ENCODE measurements at places on chromosomes 3 and 15.

DNA sequence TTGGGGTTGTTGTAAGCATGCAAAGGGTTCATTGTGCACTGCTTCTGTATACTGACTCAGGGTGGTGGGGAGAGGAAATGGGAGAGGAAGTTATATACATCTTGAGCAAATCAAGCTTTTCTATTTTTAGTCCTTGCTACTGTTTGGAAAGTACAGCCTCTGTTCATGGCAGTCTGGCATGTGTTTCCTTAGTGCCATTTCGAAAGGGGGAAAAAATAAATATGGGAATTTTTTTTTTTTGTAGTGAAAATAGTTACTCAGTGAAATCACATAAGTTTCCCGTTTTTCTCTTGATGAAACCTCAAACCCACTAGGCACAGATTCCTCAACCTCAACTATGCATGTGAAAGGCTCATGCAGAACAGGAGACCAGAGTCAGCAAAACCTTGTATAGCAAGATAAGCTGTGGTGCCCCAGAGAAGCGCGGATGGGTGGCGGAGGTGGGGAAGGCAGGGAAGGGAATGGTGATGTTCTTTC, 353.3 kb downstream of the LPP start:
- DNase-seq = no peak

- no peak for DNase-seq
Observed at GRCh38 chr3:182116386-182116785, 404.7 kb downstream of the SOX2 start.

DNA sequence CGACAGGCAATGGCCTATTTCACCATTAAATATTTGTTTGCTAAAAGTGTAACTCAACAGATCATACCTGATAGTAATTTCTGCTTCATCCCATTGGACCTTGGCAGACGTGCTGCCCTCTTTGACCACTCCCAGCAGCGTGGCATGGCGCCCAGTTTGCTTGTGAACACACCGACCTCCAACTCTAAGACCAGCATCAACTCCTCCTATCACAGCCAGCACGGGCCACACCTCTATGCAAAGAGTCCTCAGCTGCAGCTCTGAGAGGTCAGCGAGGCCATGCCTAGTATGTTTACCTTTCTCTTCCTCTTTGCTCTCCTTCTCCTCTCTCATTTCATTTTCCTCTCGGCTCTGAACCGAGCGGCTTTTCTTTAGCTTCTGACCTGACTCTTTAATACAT, 80.6 kb downstream of the FBXL22 start:
- no peak for DNase-seq

- DNase-seq = peak; percentile 10
Observed at GRCh38 chr15:60389261-60390077, 8.3 kb downstream of the ANXA2 start.

DNA sequence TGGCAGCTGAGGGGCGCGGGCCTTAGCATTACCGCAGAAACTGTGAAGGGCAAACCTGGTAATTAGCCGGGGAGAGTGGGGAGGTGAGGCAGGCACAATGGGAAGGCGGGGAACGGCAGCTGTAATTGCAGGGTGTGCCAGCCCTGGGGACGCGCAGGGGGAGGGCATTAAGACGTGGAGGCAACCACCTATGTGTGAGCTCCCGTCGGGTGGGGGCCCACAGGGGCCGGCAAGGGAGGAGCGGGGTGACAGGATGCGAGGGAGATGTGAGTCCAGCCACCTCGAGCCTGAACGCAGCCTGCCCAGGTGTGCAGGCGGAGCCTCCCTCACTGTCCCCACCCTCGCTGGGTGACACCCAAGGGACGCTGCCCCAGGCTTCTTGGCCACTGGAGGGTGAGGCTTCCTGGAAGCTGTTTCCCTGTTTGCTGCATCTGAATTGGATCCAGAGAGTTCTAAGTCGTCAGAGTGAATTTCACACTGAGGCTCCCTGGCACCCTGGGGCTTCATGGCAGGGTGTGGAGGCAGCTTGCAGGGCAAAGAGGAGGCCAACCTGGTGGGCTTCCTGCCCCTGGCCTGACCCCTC, 130.6 kb upstream of the MEF2A start:
- DNase-seq = no peak

- no peak for DNase-seq
Observed at GRCh38 chr3:185341616-185342458, 21.1 kb upstream of the MAP3K13 start.

DNA sequence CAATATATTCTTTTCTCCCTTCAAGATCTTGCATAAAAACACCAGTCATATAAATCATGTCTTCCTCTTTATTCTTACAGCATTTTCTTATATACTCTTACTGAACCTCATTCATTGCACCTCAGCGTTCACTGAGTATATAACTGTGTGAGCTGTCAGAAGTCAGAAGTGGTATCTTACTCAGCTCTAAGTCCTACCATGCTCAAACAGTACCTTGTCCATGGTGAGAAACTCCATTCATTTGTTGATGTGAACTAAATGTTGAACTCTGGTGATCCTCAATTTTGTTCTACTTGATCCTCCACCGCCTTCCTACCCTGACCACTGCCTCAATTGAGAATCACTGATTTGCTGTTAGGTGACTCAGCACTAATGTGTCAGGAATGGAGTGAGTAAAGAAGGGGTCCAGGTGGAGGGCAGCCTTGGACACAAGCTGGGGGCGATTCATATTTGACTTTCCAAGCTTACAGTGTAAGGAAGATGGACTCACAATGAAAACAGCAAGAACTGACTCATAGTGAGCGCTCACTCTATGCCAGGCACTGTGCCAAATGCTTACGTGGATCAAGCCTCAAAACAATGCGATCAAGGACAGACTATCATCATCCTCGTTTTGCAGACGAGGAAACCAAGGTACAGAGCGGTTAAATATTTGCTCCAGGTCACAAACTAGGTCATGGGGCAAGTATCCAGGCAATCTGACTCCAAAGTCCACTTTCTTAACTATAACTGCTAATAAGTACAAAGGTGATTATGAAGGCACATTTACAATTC, 13.5 kb upstream of the ZFYVE19 start:
- DNase-seq = no peak

DNA sequence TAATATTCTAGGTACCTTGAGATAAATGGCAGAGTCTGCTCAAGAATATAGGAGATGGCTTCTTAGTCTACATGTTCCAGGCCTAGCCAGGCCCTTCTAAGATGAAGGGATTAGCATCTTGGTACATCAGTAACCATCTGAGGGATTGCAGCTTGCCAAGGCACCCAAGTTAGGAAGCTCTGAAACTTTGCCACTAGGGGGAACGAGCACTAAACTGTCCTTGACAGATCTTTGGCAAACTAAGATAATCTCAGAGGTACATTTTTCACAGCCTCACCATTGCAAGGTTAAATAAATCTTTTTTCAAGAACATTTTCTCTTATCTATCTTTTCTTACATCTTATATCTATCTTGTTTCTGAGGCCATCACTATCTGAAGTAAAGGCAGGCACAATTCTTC, 351.2 kb downstream of the RAP2B start:
- DNase-seq = no peak

DNA sequence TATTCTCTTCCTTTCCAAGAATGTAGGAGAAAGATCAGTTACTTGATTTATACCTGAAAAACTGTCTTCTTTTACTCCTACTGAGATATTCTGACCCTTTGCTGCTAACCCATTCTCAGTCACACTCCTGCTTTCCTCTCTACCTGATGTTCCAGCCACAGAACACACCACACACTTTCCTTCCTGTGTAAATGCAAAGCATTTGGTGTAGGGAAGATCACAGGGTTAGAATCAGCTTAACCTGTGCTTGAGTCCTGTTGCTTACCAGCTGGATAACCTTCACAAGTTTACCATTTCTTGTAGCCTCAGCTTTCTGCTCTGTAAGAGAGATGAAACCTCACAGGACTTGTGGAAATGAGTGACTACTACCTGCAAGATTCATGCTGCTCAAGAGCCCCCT, 489.8 kb upstream of the GOLIM4 start:
- DNase-seq = no peak

GRCh38 chr3:139671107-139671506, 6.7 kb downstream of the NMNAT3 start:
- DNase-seq = no peak

DNA sequence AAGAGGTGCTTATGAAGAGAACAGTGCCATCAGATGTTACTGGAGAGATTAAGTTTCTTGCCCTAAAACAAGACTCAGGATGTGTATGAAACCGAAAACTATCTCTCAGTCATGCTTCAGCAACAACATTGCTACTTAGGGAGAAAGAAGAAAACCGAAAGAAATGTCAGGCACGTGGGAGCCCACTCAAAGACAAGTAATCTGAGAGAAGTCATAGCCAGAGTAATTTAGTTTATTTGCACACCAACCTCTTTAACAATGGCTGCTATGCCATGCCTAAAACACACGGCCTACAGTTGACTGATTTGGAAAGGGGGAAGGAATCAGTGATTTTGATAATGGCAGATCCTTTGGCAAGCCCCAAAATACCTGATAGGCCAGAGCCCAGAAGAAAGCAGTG, 162.9 kb downstream of the TIGIT start:
- no peak for DNase-seq

DNA sequence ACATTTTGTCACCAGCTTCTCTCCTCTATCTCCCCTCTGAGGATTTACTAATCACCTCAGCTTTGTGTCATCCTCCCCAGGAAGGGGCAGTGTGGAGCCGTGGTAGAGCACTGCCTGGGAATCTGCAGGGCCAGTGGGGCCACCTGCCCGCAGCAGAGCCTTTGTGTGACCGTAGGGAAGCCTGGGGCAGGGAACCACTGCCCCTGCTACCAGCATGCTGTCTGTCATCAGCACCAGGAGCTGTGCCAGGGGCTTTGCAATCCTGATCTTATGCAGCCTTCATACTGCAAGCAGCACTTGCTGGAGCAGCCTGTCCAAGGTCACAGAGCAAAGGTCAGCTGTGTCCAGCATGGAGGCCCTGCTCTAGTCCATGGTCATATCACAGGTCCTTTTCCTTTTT, 170.2 kb upstream of the IL12A start:
- no peak for DNase-seq

- DNase-seq = no peak
Observed at GRCh38 chr3:124250053-124250452, 258.1 kb upstream of the ROPN1 start.

DNA sequence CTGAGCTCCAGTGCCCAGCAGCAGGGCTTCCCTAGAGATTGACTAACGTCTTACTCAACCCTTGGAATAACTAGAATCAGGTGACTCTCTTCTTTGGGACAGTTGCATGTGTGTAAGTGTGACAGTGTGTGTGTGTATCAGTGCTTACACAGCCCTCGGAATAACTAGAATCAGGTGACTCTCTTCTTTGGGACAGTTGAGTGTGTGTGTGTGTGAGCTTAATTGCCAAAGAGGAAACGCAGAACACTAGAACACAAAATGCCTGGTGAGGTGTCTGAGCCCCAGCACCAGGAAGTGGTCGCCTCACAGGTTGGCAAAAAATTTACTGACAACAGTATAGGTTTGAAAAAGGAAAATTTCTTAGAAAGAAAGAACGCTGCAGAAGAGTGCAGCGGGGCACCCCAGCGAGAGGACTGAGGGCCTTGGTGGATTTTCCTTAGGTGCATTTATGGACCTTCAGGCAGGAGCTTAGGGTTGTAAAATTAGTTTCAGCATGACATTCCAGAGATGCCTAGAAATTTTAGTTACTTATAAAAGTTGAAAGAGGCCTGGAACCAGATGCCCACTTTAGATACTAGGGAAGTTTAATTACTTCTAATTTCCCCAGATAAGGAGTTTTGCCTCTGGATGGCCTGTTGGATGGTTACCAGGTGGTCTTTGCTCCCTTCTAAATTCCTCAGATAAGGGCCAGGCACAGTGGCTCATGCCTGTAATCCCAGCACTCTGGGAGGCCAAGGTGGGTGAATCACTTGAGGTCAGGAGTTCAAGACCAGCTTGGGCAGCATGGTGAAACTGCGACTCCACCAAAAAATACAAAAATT, 3.7 kb upstream of the WDR82 start:
- peak; percentile 20 for DNase-seq

GRCh38 chr3:130227540-130227939, 117.9 kb upstream of the COL6A5 start:
- no peak for DNase-seq

DNA sequence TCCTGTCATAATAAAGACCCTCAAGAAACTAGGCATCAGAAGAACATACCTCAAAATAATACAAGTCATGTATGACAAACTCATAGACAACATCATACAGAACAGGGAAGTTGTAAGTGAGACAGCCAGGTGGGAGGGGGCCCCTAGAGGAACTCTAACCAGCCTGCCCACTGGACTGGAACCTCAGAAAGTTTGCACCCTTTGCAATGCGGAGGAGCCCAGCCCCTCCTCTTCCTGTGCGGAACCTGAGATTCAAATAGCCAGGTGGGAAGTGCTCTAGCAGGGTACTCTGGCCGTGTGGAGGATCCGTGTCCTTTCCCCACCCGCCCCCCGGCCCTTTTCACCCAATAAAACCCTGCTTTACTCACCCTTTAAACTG, 387.0 kb upstream of the CBLB start:
- no peak for DNase-seq

DNA sequence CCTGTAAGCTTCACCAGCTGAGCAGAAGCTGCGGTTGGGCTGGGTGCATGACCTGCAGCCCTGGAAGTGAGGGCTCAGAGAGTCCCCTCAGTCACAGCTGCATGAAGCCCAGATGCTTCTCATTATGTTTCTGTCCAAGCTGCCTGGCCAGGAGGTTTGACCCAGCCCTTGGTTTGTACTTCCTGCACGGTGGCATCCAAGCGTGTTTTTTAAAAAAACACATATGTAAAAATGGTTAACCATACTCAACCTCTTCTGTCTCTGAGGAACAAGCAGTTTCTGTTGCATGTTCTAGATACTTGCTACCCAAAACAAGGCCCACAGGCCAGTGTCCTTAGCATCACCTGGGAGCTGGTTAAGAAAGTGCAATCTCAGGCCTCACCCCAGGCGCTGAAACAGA, 76.0 kb upstream of the ATP10A start:
- DNase-seq = no peak

DNA sequence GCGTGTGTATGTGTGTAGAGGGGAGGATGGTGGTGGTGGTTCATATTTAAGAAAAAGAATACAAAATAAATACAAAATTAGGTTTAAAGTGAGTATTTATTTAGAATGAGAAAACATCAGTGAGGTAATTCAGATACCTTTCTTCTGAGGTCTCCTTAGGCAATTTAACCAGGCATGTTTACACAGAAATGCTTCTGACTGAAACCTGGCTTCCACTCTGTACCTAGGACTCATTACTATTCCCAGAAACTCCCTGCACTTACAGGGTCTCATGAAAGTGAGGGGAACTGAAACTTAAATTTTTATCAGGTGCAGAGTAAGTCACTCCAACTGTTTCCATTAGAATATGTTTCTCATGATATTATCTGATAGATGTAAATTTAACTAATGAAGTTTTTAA, 10.3 kb upstream of the DIPK2A start:
- DNase-seq = no peak

- DNase-seq = no peak
Observed at GRCh38 chr3:86973440-86973839, 17.5 kb downstream of the VGLL3 start.

DNA sequence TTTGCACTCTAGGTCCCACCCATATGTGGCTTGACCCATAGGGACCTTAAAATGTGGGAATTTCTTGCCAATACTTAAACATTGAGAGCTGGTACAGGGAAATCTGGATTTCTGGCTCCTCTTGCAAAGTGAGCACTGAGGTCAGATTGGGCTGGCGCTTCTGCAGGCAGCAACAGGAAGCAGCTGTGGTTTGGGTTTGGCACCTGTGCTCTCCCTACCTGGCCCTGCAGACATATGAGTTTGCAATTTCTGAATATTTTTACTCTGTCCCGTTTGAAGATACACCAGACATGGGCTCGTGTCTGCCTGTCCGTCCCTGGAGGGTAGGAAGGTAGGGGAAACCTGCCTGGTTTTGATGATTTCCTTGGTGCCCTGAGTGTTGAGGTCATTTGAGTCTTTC, 74.8 kb upstream of the SEC13 start:
- no peak for DNase-seq

GRCh38 chr3:56469141-56469540, 874 bp upstream of the ERC2 start:
- DNase-seq = no peak

All from T-helper 2 cell (primary cell).